ENCODE measurements at places on chromosomes 5 and 9.
A peak's percentile ranks its signal among the peaks of the same experiment; 100 is the strongest.

GRCh38 chr9:21711504-21711903, 90.9 kb upstream of the MTAP start:
- DNase-seq = peak; percentile 58

DNA sequence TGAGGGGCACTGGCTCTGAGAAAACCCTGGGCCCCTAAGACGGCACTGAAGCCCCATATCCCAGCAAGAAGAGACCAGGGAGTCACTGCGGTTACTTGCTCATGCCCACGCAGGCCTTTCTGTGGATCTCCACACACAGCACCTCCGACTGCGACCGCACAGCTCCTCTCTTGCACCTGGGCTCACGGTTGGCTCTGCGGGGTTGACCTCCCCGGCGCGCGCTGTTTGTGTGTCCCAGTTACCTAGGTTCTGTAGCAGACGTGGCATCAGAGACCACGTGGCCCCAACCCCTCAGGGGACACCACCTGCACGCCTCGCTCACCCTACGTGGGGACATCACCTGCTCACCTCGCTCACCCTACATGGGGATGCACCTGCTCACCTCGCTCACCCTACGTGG, 12.7 kb downstream of the LPCAT1 start:
- DNase-seq = no peak

- DNase-seq = no peak
Observed at GRCh38 chr5:178081571-178082243, 31.6 kb upstream of the N4BP3 start.

DNA sequence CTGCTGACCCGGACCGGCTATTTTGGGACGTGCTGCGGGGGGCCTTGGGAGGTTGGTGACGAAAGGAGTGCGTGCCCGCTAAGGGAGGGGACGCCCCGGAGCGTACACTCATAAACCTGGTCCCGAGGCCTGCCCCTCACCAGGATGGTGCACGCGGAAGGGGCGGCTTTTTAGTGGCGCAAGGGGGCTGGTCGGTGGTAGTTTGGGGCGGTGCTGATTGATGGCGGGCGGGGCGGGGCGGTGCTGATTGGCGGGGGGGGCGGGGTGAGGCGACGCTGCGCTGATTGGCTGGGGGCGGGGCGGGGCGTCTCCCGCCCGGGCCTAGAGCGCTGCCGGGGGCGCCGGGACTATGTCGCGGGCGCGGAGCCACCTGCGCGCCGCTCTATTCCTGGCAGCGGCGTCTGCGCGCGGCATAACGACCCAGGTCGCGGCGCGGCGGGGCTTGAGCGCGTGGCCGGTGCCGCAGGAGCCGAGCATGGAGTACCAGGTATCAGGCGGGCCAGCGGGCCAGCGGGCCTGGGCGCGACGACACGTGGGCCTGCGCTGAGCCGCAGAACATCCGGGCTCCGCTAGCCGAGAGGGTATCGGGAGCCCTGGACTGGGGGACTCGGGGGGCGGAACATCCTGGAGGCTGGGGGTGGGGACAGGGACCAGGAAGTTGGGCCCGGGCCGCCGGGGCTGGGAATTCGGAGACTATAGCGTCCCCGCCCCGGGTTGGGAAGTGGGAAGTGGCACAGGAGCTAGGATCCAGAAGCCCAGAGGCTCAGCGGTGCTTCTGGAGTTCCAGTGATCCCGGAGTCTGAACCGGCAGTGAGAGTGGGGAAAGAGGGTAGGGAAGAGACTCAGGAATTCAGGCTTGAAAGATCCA, at the start of gene FPGS:
Gene FPGS, plus strand, starts transcription at position 307 of the 868 bp plus-strand sequence. Its CDS starts 43 bp downstream, at position 350.
- peak; percentile 94 for DNase-seq

DNA sequence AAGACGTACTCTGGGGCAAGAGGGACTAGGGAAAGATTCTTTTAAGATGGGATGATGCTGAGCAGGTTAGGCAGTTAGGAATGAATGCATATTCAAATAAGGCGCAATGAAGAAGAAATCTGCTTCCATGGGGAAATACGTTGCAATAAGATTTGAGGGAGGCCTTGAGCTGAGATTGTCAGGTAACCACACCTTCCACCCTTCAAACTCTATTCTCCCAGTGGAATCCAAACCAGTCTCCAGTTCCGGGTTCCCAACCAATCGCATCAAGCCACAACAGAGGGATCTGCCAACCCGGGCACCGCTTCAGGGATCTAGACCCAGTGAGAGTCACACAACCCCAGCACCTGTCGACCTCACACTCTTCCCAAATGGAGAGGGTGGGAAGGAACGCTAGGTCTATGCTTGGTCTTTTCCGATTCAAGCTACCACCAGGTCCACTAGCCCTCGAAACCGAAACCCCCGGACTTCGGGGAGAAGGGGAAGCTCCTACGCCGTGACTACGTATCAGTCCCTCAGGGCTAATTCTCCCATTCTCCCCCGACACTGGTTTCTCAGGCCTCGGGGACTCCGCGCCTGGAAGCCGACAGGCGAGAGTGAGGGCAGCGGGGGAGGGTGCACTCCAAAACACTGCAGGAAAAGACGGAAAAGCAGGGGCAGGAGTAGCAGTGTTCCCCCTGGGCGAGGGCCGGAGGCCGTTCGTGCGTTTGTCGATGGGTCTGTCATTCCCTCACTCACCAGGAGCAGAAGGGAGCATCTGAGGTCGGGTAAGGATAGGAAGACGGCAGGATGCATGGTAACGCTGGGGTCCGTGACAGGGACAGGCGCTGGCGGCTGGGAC, 534 bp downstream of the ERP44 start:
- DNase-seq = peak; percentile 16

- DNase-seq = no peak
Observed at GRCh38 chr5:109006129-109006528, 258.4 kb downstream of the FER start.

- DNase-seq = peak; percentile 6
Observed at GRCh38 chr5:92401-93220, 643 bp downstream of the PLEKHG4B start.

DNA sequence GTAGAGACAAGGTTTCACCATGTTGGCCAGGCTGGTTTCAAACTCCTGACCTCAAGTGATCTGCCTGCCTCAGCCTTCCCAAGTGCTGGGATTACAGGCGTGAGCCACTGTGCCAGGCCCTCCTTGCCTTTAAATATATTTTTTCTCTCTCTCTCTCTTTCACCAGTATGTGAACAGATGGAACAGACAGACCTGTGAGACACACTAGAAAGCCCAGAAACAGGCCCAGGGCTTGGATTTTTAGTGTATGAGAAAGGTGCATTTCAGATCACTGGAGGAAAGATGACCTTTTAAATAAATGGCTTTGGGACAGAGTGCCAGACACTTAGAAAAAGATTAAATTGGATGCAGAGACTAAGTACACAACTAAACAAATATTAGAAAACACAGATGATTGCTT, 3.1 kb downstream of the RASGEF1C start:
- no peak for DNase-seq

- no peak for DNase-seq
Observed at GRCh38 chr9:36164372-36164771, 4.8 kb upstream of the CCIN start.

- no peak for DNase-seq
Observed at GRCh38 chr9:135973277-135974219, 12.4 kb upstream of the UBAC1 start.

DNA sequence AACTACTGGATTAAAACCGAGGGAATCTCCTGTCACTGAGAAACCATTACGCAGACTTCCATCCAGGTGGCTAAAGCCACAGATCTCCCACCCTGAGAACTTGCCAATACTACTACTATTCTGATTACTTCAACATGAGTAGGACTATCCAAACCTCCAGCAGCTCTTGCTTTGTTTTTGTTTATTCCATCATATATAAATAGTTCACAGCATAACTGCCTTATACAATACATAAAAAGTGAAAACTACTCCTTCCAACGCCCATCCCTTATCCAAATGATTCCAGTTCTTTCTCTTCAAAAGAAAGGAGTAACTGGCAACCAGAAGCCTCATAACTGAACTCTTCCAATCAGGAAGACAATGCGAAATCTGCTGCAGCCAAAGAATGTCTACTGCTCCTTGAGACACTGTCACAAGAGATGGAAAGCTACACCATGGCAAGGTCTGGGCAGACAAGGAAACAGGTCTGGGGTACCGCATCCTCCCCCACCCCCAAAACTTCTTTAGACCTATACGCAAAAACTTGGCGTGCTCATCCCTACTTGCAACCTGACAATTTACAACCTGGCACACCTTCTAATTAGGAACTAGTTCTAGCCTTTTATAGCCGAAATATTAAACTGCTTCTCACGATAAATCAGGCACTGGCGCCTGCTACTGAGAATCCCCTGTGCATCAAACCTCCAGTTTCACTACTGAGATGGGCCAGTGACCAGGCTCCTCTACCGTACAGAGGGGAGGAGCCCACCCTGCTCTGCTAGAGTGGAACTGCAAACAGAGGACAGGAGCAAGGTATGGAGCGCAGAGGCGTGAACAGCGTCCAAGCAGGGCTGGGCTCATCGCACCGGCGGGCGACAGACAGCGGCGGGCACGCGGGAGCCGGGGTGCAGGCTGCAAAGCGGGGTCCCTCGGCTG, 986 bp downstream of the PLPP1 start:
- peak; percentile 48 for DNase-seq

GRCh38 chr9:93958121-93958818, 3.1 kb upstream of the BARX1 start:
- no peak for DNase-seq

DNA sequence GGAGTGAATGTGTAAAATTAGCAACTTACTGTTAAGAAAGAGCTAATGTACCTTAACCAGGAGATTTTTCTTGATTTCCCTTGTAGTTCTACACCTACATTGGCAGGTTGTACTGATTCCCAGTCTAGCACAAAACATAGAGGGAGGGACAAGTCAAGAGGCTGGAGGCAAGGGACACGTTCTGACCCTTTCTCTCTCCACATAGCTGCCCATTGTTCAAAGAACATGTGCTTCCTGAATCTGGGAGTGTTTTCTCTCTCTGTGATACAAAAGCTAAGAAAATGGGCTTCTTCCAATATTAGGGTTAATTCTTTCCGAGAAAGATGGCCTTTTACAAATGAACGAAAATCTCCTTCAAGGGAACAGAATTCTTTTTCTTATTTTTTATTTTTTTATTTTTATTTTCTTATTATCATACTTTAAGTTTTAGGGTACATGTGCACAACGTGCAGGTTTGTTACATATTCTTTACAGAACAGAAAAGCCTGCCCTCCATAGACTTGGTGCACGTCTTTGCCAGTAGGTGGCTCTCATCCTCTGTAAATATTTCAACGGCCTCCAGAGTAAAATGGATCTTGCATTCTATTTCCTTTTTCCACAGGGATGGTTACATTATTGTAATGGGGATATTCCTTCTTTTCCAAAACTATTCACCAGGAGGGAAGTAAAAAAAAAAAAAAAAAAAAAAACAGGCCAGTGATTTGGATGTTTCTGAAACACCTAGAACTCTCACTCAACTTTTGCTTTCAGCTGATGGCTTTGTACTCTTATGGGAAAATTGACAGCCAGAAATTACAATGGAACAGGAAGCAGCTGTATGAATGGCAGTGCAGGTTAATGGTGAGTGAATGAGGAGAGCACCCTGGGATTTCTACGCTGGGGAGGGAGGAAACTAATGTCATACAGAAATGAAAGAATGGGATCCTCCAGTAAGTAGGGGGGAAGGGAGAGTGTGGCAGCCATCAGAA, 13.1 kb upstream of the IFNA5 start:
- DNase-seq = peak; percentile 49

DNA sequence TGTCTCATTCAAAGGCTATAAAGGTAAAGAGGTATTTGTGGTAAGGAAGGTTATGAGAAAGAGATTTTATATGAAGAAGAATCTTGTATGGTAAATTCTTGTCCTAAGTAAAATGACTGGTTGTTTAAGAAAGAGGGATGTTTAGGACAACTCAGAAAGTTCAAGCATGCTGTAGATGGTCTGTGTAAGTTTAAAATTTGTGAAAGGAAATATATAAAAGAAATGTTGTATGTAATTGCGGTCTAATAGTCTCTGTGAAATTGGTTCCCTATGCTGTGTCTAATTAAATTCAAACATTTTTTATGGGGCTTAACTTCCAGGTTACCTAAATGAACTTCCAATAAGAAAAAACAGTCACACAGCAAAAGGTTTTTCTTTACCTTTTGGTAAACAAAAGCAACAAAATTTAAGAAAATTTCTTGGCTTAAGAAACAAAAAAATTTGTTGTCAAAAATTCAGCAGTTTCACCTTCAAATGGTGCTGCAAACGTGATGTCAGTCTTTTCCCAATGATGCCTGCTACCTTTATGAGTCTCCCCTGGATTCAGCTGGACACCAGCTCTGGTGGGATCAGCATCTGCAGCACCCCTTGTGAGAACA, 83.0 kb upstream of the FCN1 start:
- no peak for DNase-seq

DNA sequence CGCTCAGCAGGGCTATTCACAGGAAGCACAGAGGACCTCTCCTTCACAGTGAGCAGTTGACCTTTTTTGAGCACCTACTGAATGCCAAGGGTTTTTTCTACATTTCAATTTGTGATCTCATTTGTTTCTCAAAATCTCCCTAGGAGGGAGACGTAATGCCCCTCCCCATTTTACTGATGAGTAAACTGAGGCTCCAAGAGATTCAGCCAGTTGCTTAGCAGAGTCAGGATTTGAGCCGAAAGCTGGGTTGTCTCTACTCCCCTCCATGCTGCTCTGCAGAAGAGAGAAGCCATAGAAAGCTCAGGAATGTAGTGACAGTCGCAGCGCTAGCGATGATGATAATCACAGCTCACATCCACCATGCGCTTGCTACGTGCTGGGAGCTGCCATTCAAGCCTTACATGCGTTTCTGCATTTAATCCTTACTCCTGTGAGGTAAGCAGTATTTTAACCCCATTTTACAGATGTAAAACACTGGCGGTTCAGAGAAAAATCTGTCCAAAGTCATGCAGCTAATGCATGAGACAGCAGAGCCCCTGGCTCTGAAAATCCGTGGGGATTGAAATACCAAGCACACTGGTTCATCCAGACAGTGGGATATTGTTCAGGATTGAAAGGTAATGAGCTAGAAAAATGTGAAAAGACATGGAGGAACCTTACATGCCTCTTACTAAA, 33.8 kb downstream of the ERGIC1 start:
- DNase-seq = no peak

DNA sequence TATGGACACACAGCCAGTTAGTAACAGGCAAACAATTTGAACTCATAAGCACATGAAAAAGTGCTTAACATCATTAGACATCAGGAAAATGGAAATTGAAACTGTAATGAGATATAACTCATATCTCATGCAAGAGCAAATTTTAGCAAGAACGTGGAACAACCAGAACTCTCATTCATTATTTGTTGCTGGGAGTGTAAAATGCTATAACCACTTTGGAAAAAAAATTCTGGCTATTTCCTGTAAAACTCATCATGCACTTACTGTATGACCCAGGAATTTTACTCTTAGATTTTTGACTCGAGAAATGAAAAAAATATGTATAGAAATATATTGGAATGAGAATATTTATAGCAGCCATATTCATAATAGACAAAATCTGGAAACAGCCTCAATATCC, 205.7 kb upstream of the PUM3 start:
- peak; percentile 55 for DNase-seq

DNA sequence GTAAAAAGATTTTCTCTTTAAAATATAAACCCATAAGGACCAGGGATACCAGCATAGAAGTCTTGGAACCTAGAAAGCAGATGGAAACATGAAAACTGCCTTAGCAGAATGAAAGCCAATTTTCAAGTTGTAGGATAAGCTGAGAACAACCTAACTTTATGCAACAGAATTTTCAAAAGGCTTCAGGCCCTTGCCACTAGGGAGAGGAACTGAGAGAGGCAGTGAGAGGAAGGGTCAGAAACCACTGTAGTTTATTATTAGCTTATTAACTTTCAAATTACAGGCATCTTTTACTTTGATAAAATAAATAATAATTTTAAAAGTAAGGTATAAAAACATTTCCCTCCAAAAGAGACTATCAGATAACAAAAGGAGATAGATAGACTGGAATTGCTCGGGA, 33.4 kb downstream of the FAM81B start:
- no peak for DNase-seq

GRCh38 chr9:33135470-33135958, 31.6 kb downstream of the B4GALT1 start:
- DNase-seq = no peak
